Activated CD8-positive, alpha-beta memory T cell treated with anti-CD3 and anti-CD28 coated beads for 48 hours (primary cell): ENCODE measurements at places on chromosomes 2 and 18.

GRCh38 chr2:20141056-20141762, 83.7 kb downstream of the SDC1 start:
- no peak for DNase-seq

DNA sequence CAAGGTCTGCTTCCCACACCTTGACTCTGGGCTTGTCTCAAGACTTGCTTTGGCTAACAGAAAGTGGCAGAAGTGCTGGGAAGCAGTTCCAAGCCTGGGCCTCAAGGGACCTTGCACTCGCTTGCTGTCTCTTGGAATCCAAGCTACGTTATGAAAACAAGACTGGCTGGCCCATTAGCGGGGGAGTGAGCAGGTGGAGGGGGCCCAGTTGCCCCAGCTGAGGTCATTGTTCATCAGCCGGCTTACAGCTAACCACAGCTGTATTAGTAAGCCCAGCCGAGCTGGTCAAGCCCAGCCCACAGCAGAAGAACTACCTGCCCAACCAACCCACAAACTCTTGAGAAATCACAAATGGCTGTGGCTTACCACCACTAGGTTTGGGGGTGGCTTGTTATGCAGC, 63.1 kb downstream of the MARCO start:
- no peak for DNase-seq

GRCh38 chr18:58015065-58015780, 28.8 kb upstream of the NEDD4L start:
- DNase-seq, result no peak

- no peak for DNase-seq
Measured at GRCh38 chr2:73232403-73233153, 461 bp downstream of the PRADC1 start.

- DNase-seq, result no peak
Measured at GRCh38 chr2:37682473-37682872, 11.0 kb upstream of the CDC42EP3 start.

- DNase-seq, result peak; percentile 8
Measured at GRCh38 chr2:26692279-26692896, at the start of gene KCNK3. Gene KCNK3 (plus strand): TSS chr2:26692722. CDS start chr2:26692876, 154 bp downstream.

DNA sequence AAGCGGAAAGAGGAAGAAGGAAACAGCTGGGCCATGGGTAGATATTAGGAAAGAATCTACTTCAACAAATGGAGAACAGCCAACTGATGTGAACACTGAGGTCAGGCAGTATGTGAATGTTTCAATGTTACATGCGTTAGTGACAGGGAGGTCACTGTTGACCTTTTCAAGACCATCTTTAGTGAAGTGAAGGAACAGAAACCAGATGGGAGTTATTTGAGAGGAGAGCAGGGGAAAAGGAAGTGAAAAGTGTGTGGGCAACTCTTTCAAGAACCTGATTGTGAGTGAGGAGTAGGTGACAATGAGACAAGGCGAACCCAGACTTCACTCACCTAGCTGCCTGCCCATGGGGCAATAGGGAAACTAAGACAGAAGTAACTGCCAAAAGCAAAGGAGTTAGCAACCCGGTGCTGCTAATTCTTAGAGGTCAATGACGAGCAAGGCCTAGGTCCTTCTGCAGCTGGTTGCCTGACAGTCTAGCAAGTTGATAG, 67.0 kb downstream of the SP3 start:
- DNase-seq, result no peak

- no peak for DNase-seq
Measured at GRCh38 chr2:5839550-5839949, 147.4 kb downstream of the SOX11 start.
